ENCODE measurements at places on chromosomes 16 and 17.

DNA sequence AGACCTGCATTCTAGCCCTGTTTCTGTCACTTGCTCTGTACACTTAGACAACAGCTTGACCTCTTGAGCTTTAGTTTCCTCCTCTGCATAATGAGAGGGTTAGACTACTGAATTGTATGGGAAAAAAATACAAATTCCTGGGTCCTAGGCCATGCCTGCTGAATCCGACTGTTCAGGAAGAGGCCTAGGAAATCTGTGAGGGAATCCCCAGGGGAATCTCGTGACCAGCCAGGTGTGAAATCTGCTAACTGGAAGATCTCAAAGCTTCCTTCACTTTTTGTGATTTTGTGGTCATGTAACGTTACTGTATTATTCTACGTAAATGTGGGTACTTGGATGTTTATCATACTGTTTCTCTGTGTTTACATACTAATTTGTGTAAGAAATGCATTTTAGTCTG is 58.2 kb downstream of the CYLD start:
- DNase-seq = no peak

GRCh38 chr17:50039058-50039457 is 16.9 kb upstream of the ITGA3 start:
- no peak for DNase-seq

DNA sequence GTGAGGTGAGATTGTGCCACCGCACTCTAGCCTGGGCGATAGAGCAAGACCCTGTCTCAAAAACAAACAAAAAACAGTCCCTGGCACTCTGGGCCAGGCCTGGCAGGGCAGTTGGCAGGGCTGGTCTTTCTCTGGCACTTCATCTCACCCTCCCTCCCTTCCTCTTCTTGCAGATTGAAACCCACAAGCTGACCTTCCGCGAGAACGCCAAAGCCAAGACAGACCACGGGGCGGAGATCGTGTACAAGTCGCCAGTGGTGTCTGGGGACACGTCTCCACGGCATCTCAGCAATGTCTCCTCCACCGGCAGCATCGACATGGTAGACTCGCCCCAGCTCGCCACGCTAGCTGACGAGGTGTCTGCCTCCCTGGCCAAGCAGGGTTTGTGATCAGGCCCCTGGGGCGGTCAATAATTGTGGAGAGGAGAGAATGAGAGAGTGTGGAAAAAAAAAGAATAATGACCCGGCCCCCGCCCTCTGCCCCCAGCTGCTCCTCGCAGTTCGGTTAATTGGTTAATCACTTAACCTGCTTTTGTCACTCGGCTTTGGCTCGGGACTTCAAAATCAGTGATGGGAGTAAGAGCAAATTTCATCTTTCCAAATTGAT is 24.8 kb downstream of the STH start:
- no peak for DNase-seq

DNA sequence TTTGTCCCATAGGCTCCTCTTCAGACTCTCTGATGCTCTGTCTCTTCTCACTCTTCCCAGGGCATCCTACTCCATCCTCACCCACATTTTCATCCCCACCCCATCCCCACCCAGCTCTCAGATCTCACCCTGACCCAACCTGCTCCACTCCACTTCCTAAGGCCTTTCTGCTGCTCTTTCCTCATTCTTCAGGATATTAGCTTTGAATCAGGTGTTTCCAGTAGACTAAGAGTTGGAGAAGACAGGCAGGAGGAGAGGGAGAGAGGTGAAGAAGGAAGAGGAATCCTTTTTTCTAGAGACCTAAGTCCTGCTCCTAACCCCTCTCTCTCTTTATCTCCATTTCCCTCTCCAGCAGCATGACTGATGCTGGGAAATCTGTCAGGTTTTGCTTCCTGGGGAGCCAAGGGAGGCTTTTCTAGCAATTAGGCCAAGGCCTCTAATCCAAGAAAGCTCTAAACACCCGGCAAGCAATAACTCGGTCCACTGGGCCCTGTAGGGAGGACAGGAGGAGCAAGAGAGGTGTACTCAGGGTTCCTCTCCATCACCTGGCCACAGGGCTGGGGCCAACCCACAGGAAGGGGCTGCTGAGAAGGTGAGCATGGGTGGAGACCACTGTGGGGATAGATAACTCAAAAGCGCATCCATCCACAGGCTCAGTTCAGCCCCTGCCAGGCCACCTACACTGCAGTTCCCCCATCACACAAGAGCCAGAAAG is 133.3 kb downstream of the TMEM132E start:
- DNase-seq = no peak

- no peak for DNase-seq
Observed at GRCh38 chr17:74528491-74529199, 2.6 kb downstream of the CD300LB start.

DNA sequence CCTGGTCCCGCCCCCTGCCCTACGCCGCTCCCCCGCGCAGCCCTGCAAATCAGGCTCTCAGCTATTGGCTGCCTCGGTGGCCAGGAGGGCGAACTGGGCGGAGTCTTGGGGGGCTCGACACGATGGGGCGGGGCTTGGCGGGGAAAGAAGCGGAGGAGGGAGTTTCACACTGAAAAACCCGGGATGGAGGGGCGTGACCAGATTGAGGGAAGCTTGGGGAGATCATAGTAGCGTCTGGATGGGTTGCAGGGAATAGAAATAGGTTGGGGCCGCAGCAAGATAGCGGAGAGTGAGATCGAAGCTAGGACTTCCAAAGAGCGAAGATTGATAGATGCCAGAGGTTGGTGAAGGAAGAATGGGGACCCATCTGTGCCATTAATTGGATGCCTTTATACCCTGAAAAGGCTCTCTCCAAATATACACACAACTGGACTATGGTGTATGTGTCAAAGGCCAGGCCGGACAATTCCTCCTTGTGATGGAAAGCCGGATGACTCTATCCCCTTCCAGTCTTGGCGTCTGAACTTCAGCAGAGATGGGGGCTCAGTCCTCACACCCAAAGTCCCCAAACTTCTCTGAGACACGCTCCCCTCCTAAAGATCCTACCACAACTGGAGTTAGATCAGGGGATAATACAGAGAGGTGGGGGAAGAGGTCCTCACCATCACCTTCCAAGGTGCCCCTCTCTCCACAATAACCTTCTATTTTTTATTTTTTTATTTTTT is 376 bp upstream of the STAC2 start:
- DNase-seq = no peak
